Inflammatory macrophage (primary cell): ENCODE measurements at places on chromosomes 1 and 21.

GRCh38 chr1:185636848-185637247 is 97.3 kb upstream of the HMCN1 start:
- no peak for DNase-seq

GRCh38 chr1:54004481-54005049 is 13.4 kb downstream of the LDLRAD1 start:
- no peak for DNase-seq

DNA sequence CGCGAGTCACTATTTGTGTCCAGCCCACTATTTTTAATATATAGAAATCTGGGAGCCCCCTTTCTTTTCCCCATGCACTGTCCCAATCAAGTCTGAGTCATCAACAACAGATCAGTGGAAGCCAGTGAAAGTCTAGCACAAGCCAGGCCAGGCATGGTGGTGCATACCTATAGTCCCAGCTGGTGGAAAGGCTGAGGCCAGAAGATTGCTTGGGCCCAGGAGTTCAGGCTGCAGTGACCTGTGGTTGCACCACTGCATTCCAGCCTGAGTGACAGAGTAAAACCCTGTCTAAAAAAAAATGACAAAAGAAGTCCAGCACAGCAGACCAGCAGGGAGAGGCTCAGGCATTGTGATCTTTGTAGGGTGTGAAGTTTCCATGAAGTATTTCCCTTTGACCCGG is 9.0 kb upstream of the RPL5 start:
- no peak for DNase-seq

DNA sequence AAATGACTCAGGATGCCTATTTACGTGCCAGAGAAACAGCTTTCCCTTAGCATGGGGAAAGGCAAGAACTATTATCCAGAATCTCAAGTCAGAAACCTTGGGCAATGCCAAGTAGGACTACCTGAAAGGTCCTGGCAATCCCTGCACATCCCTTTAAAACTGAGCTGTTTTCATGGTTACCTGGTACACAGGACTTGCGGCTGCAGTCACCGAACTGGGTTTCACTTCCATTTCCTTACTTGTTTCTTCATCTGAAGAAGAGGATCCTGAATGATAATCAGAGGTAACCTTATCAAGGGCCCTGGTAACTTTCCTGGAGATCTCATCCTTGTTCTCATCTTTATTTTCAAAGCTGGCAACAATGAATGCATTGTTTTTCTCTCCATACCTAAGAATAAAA is 14.3 kb downstream of the BTG3 start:
- no peak for DNase-seq

DNA sequence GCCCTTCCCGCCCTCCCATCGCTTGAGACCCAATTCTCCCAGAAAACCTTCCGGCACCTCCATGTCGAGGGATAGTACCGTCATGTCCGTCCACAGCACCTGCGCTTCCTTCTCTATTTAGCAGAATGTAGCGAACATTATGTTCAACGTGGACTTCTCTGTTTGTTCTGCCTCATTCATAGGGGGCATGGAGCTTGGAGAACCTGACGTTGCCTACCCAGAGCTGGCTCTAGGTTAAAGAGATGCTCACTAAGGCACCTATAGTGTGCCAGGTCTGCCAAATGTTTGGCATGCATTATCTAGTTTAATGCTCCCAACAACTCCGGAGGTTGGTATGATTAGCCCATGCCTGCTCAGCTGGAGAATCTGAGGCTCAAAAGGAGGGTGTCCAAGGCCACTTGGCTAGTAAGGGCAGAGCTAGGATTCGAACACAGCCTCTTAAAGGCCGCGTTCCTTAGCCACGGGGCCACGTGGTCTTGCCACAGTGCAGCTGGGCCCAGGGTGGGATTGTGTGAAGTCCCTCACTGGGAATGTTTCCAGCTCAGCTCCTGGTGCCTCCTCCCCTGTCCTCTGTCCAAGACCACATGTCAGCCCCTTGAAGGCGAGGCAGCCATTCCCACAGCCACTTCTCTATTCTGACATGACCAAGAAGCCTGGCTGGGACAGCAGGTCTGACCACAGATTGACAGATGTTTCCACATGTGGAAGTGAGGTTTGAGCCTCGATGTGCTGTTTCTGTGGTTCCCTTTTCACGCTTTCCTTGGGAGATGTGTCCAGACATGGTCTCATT is 57.8 kb downstream of the RUNX3 start:
- DNase-seq = peak; percentile 80
